Activated CD4-positive, CD25-positive, alpha-beta regulatory T cell (primary cell): ENCODE measurements at places on chromosomes 4 and X.

- DNase-seq, result no peak
Observed at GRCh38 chr4:6641164-6641970, 882 bp downstream of the MRFAP1 start.

GRCh38 chrX:53323196-53323595 is 41.8 kb upstream of the IQSEC2 start:
- no peak for DNase-seq

DNA sequence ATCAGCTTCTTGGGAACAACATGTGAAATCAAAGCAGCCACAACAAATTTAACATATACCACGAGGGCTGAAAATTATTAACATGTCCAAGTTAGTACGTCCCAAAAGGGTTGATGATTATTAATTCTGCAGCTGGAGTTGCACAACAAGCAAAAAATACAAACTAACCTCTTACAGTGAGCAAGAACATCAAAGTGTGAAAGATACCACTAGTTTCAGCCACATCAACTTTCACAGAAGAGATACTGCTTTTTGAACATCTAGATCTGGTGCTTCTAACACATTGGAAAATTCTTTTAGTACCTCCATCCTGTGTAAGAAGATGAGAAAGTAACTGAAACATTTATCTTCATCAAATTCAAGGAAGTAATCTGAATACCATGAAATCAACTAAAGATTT is 334.1 kb downstream of the PCDH7 start:
- DNase-seq, result no peak

DNA sequence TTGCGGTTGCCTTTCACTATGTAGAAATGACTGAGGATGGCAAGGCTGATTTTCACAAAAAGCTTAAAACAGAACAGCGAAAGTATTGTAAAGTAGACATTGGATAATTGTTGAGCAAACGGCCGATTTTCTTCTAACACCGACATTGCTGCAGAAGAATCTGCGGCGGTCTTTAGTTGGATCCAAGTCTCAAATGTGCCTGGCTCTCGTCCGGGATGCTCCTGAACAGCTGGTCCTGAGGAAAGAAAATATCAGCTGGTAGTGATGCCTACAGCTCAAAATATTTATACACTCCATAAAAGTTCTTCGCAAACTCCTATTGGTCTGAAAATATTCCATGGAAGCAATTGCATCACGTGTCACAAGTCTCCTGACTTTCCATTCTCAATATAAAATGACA is at the start of gene ASB5:
Gene ASB5, minus strand, starts transcription at position 260 of the 400 bp plus-strand sequence. Its CDS starts 114 bp downstream, at position 146.
- DNase-seq, result no peak

DNA sequence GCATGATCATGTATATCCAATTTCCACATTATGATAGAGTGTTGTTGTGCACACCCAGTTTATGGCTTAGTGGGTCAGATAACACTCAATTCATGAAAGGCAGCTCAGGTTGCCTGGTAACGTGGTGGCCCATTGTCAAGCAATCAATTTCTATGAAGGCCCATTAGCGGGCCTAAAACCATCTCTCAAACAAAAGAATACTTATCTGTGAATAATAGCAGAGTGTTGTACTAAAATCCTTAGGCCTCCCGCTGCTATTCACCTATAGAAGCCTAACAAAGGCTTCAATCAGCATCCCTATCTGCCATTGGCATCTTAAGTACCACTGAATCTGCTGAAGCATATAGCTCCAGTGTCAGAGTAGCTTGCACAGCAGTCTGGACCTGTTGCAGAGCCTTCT is 849.6 kb upstream of the POU3F4 start:
- DNase-seq, result no peak

DNA sequence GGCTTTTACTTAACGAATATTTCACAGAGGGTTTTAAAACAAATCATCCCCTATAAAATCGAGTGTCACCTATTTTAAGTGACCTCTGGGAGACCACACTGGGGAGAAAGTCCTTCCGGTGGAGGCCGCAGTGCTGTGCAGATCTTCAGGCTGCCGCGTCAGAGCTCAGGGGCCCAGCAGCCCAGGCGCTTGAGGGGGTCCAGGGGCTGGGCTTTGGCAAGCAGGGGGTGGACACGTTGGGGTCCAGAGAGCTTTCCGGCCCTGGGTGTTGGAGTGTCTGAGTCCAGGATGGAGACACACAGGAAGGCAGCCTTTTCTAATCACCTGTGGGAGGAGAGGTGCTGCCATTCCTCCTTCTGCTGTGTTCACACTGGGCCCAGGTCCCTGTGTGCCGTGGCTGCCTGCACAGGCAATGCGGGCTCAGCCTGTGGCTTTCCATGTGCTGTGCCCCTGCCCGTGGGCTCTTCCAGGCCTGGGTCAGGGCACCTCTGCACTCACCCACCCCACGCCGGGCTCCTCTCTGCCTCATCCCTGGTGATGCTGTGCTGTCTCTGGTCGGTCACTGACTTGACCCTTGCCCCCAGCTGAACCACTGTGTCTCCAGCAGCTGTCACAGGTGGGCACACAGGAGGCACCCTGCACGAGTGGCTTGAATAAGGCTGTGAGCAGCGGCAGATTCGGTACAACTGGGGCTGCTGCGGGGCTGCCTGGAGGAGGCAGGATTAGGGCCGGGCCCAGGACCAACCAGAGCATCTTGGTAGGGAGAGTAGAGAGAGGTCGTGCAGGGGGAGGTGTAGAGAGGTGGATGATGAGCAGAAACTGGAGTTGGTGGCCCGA is 10.0 kb downstream of the HTRA3 start:
- no peak for DNase-seq

DNA sequence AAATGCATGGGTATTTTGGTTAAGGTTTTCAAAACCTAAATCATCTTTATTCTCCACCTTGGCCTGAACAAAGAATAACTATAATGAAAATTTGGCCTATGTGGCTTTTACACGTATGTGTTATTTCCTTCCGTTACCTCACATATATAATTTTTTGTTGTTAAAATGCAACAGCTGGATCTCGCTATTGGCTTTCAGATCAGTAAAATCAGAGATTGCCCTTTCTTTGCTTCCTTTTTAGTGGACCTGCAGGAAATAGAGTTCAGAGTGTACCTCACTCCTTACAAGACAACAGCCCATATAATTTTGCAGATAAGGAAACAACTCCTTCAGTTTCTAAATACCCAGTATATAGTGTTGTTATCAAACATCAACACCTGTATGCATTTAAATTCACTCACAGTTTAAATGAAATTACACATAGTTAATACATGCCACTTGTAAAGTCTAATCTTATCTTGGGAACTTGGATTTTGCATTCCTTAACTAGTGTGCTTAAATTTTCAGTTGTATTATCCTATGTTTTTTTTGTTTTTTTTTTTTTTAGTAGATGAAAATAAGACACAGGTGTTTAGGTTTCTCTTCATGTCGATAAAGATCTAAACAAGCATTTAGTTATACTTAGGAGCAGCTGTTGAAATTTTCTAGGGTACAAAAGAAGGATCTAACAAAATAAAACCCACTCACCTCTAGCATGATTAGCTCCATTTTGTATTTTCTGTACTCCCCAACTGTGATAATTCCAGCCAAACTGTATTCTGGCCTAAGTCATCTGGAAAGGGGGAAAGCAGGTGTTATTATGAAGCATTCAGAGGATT is 96.2 kb upstream of the SPRY1 start:
- DNase-seq, result no peak

DNA sequence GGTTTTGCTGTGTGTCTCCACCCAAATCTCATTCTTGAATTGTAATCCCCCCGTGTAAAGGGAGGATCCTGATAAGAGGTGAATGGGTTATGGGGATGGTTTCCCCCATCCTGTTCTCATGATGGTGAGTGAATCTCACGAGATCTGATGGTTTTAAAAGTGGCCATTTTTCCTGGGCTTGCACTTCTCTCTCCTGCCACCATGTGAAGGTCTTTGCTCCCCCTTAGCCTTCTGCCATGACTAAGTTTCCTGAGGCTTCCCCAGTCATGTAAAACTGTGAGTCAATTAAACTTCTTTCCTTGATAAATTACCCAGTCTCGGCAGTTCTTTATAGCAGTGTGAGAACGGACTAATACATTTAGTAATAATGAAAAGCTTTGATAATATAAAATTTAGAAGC is 46.9 kb downstream of the ANTXR2 start:
- DNase-seq, result no peak

DNA sequence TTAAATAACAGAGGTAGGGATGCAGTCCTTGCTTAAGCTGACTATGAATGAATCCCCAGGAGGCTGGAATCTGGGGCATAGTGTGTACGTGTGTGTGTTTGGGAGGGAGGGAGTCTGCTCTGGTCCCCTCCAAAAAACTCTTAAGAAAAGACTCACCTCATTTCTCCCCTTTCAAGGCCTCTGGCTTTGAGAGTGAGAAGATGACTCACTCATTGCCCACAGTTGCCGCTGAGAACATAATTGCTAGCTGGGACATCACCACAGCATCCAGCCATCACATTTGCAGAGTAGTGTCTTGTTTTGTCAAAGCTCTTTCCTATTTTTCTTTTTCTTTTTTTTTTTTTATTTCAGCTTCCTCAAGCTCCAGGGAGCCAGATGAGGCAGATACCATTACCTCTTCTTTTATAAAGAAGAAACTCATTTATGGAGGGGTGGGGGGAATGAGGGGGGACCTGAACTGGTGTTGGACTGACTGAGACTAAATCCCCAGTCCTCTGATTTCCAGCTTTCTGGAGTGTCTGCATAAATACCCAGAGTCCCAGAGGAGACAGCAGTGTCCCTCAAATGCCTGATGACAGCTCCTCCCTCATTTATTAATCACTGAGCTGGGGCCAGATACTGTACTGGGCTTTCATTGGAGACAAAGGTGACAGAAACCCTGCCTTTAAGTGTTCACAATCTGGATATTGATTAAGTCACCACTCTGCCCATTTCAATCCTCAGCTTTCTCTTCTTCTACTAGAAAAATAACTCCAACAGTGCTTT is 61.9 kb upstream of the LAS1L start:
- peak; percentile 1 for DNase-seq
